ENCODE measurements at places on chromosomes 7 and 10.

DNA sequence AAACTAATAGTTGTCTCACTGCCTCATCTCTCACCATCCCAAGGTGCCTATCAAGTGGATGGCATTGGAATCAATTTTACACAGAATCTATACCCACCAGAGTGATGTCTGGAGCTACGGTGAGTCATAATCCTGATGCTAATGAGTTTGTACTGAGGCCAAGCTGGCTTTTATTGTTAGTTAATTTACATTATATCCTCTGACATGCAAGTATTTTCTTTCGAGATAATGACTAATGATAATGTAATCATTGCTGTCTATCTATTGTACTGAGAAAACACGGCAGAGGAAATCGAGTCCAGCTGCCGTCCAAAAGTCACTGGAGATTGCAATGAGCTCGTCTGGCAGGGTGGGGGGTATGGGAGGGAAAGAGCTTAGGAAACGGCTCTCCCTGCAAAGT lies 172.4 kb upstream of the LANCL2 start:
- peaks cover 12% of the 10 kb centered on the region for H3K27me3 ChIP-seq
- no peak overlapping the region for H3K27ac ChIP-seq
- H3K4me1 ChIP-seq: peaks cover 39% of the 10 kb centered on the region
- no peaks in the 10 kb centered on the region for H3K36me3 ChIP-seq
- no peak overlapping the region for H3K4me3 ChIP-seq
- DNase-seq: no peak

DNA sequence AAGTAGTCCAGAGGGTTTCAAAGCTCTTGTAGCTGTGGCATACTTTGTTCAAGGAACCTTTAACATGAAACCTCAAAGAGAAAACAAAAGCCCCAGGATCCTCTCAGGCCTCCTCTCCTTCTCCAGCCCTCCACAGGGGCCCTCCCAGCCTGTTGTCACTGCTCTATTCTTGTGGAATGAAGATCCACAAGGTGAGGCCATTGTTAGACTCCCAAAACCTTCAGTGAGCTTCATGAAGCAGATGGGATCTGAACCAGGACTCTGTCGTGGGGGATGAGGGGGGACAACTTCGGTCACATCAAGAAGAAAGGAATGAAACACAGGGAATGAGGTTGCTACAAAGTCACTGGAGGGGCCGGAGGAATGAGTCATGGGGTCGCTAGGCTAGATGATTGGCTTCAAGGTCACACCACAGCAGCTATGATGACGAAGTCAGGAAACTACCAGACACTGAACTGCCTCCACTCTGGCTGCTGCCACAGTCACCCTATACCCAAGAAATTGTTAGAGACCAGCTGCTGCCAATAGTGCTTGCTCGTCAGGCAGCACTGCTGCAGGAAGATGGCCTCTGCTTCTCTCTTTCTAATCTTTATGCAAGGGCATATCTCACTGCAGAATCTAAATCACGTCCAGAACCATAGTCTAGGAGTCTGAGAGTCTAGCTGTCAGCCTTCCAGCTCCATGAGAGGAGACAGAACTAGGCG lies 208.8 kb downstream of the HIBADH start:
- H3K27me3 ChIP-seq: peaks cover 8% of the 10 kb centered on the region
- H3K27ac ChIP-seq: peak overlapping the region; percentile 95
- H3K4me1 ChIP-seq: peaks cover 40% of the 10 kb centered on the region
- DNase-seq: no peak
- no peaks in the 10 kb centered on the region for H3K36me3 ChIP-seq

DNA sequence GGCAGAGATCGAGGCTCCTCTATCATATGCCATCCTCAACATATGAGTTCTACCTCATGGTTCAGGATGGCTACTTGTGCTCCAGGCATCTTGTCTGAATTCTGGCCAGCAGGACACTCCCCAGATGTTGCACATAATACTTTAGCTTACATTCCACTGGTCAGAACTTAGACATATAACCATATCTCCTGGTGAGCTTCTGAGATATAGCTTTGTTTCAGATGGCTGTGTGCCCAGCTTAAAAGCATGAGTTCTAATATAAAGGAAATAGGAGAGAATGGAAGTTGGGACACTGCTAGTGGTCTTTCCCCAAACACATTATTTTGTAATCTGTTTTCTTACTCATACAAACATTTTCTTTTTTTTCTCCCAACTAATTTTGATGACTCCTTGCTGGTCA lies 50.8 kb upstream of the IFRD1 start:
- no peak overlapping the region for H3K27ac ChIP-seq
- no peak overlapping the region for H3K4me3 ChIP-seq
- H3K36me3 ChIP-seq: no peaks in the 10 kb centered on the region
- H3K27me3 ChIP-seq: no peaks in the 10 kb centered on the region

DNA sequence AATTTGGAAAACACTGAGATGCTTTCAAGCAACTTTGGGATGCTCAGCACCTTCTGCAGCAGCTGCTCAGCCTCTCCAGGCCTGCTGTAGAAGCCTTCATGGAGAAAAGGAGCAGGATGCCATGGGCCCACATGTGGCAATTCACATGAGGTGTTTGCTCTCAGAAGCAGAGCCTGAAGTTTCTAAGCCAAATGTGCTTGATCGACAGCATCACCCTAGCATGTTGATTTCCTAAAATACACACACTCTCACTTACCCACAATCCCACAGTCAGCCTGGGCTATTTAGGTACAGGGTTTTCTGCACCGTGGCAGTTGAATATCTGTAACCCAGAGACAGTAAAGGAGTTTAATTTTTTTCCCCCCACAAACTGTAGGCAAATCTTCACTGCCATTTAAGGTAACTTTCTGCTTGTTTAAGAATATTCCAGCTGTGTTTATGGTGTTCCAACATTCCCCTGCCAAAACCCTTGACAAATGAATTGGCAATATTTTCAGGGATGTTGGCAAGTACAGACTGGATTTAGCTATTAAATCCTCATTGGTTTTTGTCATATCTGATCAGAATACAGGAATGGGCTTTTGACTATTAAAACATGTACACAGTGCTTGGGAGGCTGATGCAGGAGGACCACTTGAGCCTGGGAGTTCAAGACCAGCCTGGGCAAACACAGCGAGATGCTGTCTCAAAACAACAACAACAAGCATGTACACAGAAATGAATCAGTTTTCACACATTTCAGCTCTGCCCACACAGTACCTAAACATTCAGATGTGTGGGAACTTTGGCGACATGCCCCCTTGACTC lies 244.2 kb downstream of the CELF2 start:
- no peaks in the 10 kb centered on the region for H3K36me3 ChIP-seq
- no peak overlapping the region for H3K27ac ChIP-seq
- H3K4me1 ChIP-seq: peaks cover 39% of the 10 kb centered on the region
- no peak for DNase-seq
- H3K4me3 ChIP-seq: no peak overlapping the region
- peaks cover 8% of the 10 kb centered on the region for H3K27me3 ChIP-seq

DNA sequence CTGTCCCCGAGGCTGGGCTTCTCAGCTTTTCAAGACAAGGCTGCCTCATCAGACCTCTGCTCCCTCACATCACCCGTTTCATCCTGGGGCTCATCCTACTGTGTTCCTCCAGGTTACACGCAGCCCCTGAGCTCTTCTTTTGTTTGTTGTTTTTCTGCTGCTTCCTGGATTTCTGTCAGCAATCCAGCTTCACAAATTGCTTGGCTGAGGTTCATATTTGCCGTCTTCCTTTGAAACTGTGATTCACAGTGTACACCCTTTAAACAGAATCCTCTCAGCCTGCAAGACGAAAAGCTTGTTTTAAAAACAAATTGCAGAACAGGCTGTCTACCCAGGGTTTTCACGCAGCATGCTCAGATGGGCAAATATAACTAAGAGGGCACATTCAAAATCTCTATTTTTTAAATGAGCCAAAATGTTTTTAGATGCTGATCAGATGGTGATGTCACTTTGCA lies 39.1 kb upstream of the PARD3 start:
- peaks cover 23% of the 10 kb centered on the region for H3K27me3 ChIP-seq
- DNase-seq: no peak
- H3K4me1 ChIP-seq: peaks cover 12% of the 10 kb centered on the region
- no peak overlapping the region for H3K4me3 ChIP-seq
- H3K27ac ChIP-seq: no peak overlapping the region

- no peaks in the 10 kb centered on the region for H3K4me1 ChIP-seq
- no peak for DNase-seq
- H3K27ac ChIP-seq: no peak overlapping the region
These were observed 70.7 kb downstream of the LCOR start for GRCh38 chr10:96902731-96903358.

DNA sequence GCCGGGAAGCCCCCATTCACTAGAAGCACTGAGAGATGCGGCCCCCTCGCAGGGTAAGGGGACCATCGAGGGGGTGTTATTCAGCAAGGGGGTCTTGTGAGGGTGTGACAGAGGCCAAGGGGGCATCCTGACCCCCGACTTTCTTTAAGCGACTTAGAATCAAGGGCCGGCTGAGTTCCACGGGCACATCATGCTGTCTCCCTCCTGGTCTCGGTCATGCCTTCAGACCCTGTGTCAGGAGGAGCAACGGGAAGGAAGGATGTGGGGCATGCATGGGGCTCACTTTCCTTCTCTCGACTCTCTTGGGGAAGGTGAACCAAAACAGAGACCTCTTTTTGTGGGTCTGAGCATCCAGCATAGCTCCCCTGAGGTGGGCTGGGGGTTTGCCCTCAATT lies 2.5 kb downstream of the ACSL5 start:
- no peak overlapping the region for H3K27ac ChIP-seq
- H3K27me3 ChIP-seq: no peaks in the 10 kb centered on the region
- DNase-seq: no peak
- peaks cover 27% of the 10 kb centered on the region for H3K4me1 ChIP-seq
- no peak overlapping the region for H3K4me3 ChIP-seq
- no peaks in the 10 kb centered on the region for H3K36me3 ChIP-seq

GRCh38 chr10:130767116-130767730 lies 544.3 kb downstream of the TCERG1L start:
- H3K27ac ChIP-seq: no peak overlapping the region
- H3K4me3 ChIP-seq: no peak overlapping the region
- peaks cover 20% of the 10 kb centered on the region for H3K27me3 ChIP-seq
- no peak for DNase-seq

- H3K4me1 ChIP-seq: peaks cover 47% of the 10 kb centered on the region
- H3K27ac ChIP-seq: peak overlapping the region; percentile 13
- H3K27me3 ChIP-seq: peaks cover 7% of the 10 kb centered on the region
- peaks cover 5% of the 10 kb centered on the region for H3K36me3 ChIP-seq
- DNase-seq: no peak
- no peak overlapping the region for H3K4me3 ChIP-seq
These were observed 99.0 kb downstream of the SH3PXD2A start for GRCh38 chr10:103756277-103756869.

DNA sequence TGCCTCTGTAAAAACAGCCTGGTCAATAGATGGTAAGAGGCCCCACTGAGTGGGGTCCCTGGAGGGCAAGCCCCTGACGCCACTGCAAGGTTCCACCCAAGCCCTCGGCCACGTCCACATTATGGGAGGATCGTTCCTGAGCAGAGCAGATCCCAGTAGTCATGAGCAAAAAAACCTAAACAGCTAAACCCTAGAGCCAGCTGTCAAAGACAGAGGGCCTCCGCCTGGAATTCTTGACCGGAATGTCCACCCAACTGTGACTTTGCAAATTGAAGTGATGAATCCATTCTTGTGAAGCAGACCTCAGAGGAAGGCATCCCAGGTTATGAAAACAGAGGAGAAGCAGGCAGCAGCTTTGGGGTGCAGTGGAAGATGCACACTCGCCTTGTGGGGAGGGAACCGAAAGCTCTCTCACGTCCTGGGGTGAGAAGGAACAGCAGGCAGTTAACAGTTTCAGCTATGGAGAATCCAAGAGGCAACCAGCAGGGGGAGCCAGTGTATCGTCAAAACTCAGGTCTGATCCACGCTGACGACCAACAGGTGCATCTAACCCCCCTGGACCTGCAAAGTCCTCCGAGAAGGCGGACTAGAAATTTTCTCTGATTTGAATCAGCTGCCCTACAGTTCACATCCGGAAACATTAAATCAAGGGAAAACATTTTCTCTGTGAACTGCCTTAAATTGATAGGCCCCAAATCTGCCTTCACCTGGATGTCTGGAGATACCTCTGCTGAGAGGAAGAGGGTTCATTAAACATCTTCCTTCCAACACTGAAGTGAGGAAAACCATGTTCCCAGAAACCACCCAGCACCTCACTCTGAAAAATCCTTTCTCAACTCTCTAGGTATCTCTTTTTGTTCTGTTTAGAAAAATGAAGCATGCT lies 139.1 kb upstream of the PFKP start:
- no peak overlapping the region for H3K27ac ChIP-seq
- DNase-seq: peak; percentile 83
- H3K4me1 ChIP-seq: peaks cover 22% of the 10 kb centered on the region
- peaks cover 46% of the 10 kb centered on the region for H3K27me3 ChIP-seq
